ENCODE measurements at places on chromosomes 11 and 22.

DNA sequence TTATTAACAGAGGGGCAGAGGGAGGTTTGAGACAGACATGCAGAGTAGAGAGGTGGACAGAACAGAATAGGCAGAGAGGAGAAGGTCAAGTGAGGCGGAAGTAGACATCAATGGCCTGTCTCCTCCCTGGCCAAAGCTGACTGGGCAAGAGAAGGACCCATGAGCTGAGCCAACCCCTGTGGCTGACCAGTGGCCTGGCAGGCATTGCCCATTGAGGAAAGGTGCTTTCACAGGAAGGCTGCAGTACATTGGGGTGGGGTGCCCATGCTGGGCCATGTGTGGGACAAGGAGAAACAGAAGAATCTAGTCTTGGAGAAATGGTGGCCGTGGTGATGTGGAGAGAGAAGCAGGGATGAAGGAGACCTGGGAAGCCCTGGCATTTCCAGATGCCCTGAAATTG is 76.0 kb downstream of the MYEOV start:
- DNase-seq, result peak; percentile 55

DNA sequence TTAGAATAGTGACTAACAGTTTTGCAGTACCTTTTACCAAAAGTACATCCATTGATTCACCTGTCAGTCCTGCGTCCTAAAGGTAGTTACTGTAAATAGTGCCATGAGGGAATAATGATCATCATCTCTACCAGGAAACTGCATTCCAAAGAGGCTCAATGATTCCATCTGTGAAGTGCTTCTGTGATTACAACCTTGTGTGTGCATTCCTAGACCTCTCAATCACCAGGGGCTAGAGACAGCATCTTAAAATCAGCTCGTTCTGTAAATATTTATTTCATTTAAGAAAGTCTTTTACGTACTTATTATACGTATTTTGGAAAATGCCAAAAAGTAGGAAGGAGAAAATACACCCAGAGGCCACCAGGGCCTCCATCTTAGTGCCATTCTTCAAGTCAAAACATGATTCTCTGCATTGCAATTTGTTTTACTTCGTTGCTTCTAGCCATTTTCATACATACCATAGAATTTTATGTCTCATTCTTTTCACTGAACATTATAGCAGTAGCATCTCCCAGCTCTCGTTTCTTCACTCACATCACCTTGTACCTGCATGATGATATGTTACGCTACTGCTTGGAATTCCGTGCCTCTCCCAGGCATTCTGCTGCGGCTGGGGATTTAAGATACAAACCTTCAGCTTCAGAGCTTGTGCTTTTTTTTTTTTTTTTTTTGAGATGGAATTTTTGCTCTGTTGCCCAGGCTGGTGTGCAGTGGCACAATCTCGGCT is 117.0 kb downstream of the SEZ6L start:
- no peak for DNase-seq

- no peak for DNase-seq
Observed at GRCh38 chr11:77322506-77322905, 21.0 kb upstream of the GDPD4 start.

DNA sequence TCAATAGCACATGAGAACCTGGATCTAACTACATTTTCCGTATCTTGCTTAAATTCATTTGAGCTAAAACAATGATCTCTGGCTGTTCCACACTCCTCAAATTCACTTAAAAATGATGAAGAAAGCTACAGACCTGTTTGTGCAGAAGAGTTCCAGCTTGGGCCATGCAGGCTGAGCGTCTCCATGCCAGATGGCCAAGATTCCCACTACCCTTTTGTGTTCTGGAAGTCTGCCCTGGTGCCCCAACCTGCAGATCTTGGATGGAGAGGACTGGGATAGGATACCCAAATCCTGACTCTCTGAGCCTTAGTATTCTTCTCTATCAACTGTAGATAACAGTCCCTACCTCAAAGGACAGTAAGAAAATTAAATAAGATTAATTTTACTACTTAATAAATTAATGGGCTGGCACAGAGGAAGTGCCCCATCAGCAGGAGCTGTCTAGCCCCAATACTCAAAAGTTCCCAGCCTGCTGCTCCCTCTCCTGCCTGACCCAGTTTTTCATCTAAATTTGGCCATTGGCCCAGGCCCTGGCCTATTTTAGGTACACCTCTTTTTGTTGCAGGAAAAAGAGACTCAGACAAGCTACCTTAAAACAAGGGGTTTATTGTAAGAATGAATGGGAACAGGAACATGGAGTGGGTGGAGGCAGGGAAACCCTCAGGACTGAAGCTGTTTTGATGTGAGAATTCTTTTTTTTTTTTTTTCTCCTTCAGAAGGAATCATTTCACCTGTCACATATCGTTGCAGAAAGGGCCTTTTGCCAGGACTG is 81.4 kb upstream of the GRK3 start:
- no peak for DNase-seq

- no peak for DNase-seq
Observed at GRCh38 chr11:19666951-19667350, 45.7 kb upstream of the NAV2 start.

GRCh38 chr11:27509908-27510307 is 3.3 kb upstream of the LIN7C start:
- DNase-seq, result no peak

GRCh38 chr11:127392575-127392974 is 392.0 kb upstream of the KIRREL3 start:
- DNase-seq, result no peak

DNA sequence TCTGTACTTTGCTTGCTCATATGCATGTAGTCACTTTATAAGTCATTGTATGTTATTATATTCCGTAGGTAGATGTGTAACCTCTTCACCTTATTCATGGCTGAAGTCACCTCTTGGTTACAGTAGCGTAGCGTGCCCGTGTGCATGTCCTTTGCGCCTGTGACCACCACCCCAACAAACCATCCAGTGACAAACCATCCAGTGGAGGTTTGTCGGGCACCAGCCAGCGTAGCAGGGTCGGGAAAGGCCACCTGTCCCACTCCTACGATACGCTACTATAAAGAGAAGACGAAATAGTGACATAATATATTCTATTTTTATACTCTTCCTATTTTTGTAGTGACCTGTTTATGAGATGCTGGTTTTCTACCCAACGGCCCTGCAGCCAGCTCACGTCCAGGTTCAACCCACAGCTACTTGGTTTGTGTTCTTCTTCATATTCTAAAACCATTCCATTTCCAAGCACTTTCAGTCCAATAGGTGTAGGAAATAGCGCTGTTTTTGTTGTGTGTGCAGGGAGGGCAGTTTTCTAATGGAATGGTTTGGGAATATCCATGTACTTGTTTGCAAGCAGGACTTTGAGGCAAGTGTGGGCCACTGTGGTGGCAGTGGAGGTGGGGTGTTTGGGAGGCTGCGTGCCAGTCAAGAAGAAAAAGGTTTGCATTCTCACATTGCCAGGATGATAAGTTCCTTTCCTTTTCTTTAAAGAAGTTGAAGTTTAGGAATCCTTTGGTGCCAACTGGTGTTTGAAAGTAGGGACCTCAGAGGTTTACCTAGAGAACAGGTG is 11.1 kb downstream of the CCND1 start:
- no peak for DNase-seq

DNA sequence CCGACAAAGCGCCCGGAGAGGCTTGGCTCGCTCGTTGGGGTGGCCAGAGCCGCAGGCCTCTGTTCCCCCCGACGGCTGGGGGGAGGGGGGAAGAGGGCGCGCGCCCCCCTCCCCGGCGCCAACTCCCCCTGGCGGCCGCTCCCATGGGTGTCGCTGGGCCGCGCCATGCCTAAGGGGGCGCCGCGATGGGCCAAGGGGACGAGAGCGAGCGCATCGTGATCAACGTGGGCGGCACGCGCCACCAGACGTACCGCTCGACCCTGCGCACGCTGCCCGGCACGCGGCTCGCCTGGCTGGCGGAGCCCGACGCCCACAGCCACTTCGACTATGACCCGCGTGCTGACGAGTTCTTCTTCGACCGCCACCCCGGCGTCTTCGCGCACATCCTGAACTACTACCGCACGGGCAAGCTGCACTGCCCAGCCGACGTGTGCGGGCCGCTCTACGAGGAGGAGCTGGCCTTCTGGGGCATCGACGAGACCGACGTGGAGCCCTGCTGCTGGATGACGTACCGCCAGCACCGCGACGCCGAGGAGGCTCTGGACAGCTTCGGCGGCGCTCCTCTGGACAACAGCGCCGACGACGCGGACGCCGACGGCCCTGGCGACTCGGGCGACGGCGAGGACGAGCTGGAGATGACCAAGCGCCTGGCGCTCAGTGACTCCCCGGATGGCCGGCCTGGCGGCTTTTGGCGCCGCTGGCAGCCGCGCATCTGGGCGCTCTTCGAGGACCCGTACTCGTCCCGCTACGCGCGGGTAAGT is 1.4 kb downstream of the KCNC1 start:
- DNase-seq, result peak; percentile 85

DNA sequence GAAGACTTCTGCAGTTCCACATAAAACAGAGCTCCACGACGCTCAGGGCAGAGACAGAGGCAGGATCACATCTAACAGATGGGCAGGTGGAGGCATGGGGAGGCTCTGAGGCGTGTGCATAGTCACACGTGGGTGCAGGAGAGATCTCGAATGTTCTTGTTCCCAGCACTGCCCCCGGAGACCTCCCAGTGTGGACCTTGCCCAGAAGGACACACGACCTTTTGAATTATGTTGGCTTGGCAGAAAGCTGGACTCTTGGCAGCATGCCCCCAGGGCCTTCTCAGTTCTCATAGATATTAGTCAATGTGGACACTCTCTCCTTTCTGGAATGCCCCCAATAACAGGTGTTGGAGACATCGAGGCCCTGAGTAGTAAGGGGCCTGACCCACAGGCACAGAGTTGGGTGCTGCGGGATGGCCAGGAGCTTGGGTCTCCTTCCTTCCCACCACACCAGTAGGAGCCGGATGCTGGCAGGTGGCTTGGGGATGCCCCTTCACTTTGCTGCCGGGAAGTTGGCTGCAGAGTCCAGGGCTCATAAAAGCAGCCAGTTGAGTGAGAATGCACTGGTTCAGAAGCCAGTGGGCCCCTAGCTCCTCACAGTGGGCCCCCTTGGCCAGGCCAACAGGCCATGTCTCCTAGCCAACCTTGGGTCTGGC is 12.1 kb downstream of the MYEOV start:
- no peak for DNase-seq

DNA sequence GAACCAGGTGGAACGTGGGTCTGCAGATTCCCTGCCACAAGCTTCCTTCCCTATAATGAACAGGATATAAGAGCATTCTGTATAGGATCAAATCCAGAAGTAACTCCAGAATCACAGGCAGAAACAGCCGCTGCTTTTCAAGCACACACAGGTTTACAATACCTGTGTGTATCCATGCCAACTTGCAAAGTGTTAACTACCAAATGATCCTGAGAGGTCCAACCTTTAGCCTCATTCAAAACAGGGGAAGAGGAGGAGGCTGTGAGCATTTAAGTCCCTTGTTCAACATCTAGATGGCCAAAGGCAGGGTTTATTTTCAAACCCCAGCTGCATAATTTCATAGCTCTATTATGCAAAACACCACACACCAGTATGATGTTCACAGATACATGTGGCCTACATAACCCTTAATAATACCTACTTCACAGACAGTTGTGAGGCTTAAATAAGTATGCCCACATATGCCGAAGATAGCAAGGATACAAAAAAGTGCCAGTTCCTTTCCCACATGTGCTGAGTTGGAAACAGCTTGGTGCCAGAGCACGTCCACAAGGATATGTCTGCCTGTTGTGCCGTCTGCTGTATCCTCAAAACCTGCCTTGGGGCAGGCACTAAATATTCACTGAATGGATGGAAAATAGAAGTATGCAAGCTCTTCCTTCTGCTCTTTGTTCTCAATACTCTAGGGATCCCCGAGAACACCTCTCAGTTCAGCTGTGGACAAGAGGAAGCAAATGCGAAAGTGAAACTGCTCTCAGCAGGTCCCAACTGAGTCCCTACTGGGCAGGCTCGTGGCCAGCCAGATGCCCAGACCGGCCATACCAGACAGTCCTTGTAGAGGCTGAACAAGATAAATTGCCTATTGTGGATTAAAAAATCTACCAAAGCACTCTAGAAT is 66.8 kb downstream of the LARGE1 start:
- DNase-seq, result no peak

DNA sequence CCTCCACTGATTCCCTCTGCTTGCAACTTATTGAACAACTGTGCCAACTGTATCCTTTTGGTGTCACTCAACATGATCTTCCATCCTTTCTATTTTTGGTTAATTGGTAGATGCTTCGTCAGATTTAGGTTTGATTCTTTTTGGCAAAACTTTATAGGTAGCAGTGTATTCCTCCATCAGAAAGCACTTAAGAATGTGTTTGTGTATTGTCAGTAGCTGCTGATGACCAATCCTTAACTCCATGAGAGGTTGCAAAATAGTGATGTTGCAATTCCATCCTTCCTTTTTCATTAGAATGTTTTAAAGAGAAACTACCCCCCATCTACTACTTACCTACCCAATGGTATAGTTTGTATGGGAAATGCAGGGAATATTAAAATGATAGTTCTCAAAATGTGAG is 22.1 kb downstream of the FAM76B start:
- DNase-seq, result no peak

- no peak for DNase-seq
Observed at GRCh38 chr11:104093426-104094280, 57.2 kb downstream of the DDI1 start.

GRCh38 chr11:115208808-115209259 is 295.4 kb downstream of the CADM1 start:
- no peak for DNase-seq

- no peak for DNase-seq
Observed at GRCh38 chr11:106785913-106786650, 232.2 kb downstream of the GUCY1A2 start.

- no peak for DNase-seq
Observed at GRCh38 chr11:43996318-43996717, 51.5 kb upstream of the ACCSL start.

GRCh38 chr22:43172191-43172590 is 14.7 kb downstream of the TTLL12 start:
- DNase-seq, result no peak

DNA sequence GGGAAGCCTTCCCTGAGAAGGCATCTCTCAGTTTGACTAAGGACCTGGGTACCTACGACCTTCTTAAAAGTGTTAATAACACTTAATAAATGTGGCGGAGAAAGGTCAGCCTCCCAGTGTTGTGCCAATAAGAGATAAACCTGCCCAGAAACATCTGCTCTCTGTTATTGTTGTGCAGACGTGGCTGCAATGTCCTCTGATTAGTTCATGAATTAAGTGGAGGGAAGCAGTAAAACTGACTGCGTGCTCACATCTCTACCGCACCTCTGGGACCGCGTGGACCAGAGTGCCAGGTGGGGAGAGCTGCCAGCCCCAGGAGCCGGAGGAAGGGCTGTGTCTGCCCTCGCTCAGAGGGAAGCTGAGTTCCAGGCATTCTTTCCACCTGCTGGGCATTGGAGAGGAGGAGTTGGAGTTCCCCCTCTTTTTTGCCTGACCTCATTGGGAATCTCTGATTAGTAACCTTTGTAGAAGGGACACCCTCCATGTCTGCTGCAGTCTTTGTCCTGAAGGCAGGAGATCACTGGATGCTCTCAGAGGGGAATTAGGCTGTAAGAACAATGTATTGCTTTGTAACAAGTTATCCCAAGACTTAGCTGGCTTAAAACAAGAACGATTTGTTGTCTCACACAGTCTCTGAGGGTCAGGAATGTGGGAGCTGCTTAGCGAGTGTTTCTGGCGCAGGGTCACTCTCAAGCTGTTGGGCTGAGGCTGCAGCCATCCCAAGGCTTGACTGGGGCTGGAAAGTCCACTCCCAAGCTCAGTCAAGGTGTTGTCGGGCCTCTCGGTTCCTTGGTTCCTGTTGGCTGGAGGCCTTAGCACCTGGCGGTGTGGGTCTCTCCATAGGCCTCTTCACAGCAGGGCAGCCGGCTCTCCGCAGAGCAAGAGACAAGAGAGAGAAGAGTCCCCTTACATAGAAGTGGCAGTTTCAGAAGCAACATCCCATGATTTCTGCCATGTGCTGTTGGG is 247.6 kb upstream of the TBCEL start:
- no peak for DNase-seq

Data from mesenteric fat pad (tissue), 1 donor.